ENCODE measurements at places on chromosomes 2 and 18.

DNA sequence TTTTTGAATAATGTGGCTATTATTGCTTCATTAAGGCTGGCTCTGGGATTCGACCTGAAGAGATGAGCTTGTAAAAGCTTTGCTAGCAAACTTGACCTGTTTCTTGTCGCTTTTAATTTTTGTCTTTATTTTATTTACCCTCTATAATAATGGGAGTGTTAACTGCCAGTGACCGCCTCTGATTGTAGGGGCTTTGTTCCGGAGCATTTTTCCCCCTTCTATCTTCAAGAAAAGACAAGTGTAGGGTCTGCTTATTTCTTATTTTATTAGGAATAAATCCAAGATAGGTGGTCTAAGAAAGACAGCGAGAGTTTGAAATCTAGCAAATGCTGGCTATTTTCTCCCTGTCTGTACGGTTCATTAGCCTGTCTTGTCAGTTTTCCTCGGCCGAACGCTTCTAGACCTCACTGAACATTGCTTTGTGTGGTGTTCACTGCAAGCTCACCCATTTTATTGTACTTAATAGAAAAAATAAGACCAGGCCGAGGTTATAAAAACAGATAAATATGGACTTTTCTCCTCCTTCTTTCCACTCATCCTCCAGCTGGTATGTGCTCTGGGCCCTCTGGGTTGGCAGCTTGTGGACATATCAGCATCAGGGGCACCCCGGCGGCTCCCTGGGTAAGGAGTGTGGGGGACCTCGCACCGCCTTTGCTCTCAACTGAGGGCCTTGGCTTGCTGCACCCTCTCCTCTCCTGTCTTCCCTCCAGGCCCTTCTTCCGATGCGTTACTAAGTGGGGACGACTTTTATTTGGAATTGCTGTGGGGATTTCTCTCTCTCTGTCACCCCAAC is 8.5 kb downstream of the MEIS1 start:
- DNase-seq = no peak

DNA sequence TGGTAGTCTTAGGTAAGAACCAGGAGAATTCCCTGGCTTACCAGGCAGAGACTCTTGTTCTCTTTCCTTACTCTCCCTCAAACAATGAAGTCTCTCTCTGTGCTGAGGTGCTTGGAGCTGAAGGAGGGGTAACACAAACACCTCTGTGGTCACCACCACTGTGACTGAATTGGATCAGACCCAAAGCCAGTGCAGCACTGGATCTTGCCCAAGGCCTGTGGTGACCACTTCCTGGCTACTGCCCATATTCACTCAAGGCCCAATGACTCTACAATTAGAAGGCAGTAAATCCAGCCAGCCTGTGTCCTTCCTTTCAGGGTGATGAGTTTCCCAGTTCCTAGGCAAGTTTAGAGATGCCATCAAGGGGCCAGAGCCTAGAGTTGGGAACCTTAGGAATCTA is 706.8 kb downstream of the SLC4A3 start:
- DNase-seq = no peak

DNA sequence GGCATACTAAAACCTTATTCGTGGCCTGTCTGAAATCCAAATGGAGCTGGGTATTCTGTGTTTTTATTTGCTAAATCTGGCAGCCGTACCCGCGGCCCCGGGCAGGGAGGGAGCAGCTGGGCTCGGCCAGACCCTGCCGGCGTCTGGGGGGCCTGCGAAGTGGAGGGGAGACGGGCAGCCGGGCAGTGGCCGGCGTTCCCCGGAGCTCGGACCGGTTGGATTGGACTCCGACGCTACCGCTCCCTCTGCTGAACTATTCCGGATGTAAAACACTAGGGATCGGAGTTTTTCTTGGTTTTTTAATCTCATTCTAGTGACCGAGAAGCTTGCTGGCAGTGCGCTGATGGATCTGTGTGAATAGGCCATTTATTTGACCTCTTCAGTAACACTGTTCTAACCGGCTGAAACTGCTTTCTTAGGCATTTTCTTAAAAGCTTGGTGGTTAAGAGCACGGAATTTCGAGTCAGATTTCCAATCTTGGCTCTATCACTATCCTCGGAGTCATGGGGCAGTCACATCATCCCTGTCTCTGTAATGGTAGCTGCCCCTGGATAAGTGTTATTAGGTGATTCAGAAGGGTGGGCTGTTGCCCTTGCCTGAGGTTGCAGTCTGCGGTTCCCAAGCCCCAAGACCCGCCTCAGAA is 694 bp downstream of the UNC50 start:
- no peak for DNase-seq

DNA sequence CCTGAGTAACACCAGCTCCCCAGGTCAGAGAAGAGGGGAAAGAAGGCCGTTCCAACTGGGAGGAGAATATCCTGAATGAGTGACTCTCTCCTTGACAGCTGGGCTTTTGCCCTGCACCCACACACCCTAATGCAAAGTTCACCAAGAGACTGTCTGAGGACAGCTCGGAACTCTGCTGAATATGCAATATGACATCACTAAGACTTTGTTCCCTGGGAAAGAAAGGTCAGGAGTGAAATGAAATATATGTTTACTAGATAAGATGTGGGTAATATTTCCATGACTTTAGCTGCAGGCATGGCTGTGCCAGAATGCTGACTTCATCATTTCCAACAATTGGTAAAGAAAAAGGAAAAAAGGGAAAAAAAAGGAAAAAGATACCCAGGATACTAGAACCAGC is 488.2 kb upstream of the RAB6C start:
- no peak for DNase-seq

DNA sequence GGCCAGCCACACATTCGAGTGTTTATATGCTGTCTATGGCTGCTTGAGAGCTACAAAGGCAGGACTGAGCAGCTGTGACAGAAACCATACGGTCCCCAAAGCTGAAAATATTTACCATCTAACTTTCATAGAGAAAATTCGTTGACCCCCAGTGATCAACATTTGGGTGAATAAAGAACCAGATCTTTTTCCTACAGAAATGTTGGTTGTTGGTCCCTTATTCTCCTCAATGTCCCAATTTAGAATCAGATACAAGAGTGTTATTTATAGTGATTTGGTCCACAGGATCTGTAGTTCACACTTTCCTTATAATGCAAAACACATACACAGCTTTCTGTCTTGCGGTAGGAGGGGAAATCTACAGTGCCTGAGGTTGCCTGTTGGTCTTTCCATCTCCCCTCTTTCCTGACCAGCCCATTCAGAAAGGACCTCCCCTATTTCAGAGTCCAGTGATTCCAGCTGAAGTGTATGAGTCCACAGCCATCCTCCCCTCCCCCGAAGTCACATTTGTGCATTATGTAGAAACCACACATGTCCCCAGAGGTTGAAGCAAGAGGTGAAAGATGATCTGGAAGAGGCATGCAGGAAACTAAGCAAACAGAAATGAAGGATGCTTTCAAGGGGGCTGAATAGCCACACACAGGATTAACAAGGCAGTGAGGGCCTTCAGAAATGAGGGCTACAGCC is 61.9 kb downstream of the SPRED2 start:
- DNase-seq = no peak

DNA sequence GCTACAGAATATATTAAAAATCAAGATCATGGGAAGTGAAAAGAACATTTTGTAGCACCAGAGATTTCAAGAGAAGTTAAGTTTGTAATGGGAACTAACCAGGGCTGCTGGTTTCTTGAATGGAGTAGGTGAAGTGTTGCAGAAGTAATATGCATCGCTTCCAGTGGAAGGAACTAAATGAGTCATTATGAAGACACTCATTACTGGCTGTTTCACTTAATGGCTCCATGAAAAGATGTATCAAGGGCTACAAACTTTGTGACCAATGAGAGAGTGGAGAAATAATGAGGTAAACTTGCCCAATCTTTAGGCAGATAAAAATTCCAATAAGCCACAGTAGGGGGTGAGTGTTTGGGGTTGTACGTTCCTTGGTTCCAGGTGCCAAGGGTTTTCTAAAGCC is 380.4 kb upstream of the POU3F3 start:
- no peak for DNase-seq

DNA sequence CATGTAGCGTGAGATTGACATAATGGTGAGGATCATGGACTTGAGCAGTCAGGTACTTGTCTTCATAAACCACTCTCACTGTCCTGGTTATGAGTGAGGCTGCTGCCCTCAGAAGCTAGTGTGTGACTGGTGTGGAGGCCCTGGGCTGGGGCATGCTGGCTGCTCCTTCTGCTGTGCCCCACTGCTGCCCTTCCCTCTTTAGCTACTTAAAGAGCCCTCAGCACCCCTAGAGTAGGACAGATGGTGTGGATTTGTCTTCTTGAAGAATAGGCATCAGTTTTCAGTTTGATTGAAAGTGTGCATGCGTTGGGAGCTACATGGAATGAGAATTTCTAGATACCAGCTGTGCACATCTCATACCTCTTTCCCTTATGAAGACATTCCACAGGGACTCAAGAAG is 15.4 kb downstream of the CPLX4 start:
- no peak for DNase-seq

- DNase-seq = no peak
Observed at GRCh38 chr2:236945431-236946016, 140.2 kb upstream of the COPS8 start.

- DNase-seq = peak; percentile 31
Observed at GRCh38 chr2:96637385-96638143, 548 bp downstream of the KANSL3 start.

DNA sequence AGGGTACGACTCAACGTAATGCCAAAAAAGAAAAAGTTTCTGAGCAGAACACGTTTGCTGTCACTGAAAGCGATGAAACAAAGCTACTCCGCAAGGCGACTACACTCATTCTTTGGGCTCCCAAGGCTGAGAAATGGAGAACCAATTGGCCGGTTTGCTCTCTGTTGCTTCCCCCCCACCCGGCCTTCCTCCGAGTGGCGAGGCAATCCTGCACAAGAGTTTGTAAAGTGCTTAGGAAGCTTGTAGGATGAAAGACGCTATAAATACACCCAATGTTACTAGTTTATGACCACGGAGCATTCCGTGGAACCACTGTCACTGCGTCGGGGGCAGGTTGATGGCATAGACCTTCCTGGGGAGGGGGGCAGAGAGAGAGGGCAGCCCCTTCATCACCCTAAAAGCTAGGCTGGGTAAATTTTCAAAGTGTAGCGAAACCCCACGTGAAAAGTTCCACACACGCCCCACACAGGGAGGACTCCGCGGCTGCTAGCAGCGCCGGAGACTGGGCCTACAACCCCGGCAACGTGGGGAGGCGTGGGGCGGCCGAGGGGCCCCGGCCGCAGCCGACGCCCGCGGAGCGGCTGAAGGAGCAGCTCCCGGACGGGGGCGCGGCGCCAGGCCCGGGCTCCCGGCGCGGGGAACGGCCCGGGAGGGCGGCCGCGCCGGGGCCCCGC is 915 bp downstream of the CUL3 start:
- DNase-seq = no peak

DNA sequence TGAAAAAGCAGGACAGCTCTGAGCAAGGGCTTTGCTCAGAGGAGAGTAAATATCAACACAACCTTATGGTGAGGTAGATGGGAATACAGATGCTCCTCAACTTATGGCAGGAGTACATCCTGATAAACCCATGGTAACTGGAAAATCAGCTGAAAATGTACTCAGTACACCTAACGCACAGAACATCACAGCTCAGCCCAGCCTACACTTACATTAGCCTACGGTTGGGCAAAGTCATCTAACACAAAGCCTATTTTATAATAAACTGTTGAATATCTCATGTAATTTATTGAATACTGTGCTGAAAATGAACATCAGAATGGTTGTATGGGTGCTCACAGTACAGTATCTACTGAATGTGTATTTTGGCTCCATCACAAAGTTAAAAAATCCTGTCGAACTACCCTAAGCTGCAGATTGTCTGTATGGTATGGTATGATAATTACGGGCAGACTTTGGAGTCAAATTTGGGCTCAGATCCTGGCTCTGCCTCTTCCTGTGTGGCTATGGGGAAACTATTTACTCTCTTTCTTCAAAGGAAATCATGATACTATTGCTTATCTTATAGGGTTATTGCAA is 120.3 kb upstream of the LYPD1 start:
- no peak for DNase-seq

GRCh38 chr2:157911750-157912149 is 35.6 kb upstream of the ACVR1 start:
- no peak for DNase-seq

GRCh38 chr2:151770995-151771394 is 36.7 kb upstream of the NEB start:
- DNase-seq = no peak

DNA sequence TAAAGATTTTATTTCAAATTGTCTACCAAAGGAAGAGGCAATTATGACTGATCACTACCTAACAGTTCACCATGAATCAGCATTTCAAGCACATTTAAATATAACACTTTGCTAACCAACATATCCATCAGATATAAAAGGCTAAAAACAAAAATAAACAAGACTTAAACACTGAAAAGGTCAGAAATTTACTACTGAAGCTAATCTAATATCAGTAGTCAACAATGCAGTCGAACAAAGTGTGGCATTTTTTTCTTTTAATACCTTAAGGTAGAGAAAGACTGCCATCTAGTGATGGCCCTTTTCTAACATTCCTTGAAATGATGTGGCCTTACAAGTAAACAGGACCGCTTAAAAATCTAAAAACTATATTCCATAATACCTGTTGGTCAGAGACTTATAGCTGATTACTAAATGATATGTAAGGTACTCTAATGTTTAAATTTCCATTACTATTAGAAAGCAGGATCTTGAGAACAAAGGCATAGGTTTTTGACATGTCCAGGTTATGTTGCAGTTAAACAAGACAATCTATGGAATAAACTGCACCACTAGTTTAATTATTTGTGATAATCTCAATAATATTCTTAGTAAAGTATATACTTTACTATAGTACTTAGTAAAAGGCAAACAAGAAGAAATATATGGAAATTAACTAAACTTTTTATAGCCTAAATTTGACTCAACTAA is 80.0 kb downstream of the EXOC6B start:
- DNase-seq = peak; percentile 6

DNA sequence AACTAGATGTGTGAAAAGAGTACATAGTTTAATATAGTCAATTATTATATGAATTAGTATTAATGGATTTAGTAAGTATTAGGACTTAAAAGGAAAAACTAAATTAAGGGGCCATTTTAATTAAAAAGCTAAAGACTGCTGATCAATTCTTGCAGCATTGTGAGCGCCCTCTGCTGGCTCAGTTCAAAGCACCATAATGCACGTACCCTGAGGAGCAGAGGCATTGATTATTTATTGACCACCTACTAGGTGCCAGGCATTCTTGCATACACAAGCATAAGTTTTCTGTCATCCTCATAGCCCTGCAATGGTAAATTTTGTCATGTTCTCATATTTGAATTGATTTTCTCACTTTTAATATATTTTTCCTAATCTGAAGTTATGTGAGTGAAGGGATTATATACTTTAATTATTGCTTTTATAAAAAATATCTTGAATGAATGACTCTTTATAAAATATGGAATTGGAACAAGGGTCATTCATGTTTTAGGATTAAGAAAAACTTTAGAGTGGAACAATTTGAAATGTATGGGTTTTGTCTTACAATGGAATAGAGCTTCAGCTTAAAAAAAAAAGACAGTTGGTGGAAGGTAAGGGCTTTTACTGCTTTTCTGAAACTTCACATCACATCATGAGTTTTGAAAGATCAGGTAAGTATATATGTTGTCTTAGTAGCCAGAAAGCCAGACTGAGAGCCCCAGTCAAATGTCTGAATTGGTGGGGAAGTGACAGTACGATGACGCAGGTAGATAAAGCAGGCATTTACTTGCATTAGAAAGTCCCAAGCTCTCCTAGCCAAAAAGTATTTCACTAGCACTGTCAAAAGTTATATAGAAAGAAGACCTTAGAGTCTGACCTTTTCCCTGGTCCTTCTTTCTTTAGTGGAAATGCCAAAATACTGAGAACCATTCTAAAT is 9.7 kb downstream of the ITGA4 start:
- peak; percentile 1 for DNase-seq

Measured in NCI-H1092 (cell line).